ENCODE measurements at places on chromosomes 3 and 15.

- no peak for DNase-seq
Measured at GRCh38 chr3:111068574-111068973, 3.0 kb upstream of the NECTIN3 start.

DNA sequence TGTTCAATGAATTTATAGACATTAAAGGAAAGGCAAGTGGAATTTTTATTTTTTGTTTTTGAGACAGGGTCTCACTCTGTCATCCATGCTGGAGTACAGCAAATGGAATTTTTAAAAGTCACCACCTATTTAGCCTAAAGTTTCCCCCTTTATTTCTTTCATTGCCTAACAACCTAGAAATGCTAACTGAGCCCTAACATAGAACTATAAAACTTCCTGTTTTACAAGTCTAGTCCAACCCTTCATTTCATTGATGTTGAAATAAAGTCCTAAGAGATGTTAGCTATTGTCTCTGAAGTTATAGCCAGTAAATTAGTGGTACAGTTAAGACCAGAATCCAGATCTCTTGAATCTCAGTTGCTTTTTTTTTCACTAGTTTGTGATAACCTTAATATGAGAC is 39.0 kb downstream of the MAPK6 start:
- DNase-seq: no peak

GRCh38 chr3:133296981-133297380 is 102.9 kb upstream of the BFSP2 start:
- no peak for DNase-seq

- DNase-seq: no peak
Measured at GRCh38 chr3:129038121-129038855, 22.3 kb upstream of the GP9 start.

- DNase-seq: no peak
Measured at GRCh38 chr15:78418686-78419085, 19.3 kb upstream of the IREB2 start.

- no peak for DNase-seq
Measured at GRCh38 chr3:67017211-67017610, 19.1 kb downstream of the KBTBD8 start.

DNA sequence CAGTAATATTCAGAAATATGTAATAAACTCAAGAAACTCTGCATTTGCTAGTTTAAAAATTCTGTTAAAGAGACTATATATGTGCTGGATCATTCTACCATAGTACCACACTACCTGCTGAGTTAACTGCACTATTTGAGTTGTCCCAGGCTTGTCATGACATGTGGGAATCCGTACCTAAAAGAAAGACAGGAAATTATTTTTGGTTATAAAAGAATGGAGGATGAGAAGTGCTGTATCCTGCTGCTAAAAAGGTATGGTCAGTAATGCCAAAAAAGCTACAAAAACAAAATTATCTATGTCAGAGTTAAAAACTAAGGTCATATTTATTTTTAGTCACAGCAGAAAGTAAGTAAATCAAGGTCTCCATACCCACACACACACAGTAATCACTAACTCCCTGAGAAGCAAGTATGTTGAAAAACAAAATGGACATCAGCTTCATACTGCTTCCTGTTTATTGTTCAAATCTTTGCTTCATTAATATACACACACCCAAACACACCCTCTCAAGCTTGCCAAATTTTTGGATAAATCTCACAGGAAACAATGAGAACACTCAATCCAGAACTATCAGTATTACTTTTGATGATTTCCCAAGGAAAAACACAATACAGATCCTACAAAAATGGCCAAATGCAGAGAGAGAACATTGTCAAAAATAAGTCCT is 33.7 kb downstream of the DENND6A start:
- DNase-seq: no peak

DNA sequence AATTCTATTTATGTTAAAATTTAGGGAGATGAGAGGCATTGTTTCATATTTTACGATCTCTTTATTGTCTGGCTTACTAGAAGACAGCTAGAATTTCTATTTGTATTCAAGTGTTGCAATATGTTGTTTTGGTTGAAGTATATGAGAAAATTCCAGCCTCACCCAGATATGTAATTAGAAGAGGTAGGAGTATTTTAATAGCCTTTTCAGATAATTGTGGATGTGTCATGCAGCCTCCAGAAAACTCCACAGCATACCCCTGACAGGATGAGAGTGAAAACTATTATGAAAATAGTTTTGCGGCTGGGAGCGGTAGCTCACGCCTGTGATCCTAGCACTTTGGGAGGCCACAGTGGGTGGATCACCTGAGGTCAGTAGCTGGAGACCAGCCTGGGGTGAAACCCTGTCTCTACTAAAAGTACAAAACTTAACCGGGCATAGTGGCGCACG is 21.5 kb upstream of the USP3 start:
- no peak for DNase-seq

- DNase-seq: no peak
Measured at GRCh38 chr3:5126586-5126985, 4.5 kb downstream of the ARL8B start.

DNA sequence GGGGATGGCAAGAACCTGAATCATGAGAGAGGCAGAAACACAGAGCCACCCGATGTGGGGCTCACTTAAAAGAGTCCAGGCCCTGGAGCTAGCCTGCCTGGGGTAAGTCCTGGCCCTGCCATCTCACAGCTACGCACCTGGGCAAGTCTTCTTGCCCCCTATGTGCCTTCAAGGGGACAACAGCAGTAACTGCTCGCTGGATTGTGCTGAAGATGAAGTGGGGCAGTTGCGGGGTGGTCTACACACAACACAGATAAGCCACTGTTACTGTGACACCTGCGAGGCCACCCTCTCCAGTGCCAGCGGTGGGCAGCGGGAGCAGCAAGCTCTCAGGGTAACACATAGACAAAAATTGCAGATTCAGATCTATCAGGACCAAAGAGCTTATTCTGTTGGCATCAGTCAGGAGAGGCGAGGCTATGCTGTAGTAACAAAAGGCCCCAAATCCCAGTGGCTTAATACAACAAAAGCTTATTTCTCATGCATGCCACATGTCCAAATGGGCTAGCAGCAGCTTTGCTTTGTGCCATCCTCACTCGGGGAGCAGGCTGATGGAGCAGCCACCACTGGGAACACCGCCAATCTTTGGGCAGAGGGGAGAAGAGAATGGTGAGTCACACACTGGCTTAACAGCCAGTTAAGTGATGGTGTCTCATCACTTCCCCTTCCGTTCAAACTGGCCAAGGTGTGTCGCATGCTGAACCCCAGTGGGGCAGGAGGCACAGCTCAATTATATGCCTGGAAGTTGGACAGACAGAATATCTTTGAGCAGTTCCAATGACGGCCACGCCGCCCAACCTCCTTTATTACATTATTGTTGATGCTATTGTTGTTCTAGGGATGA is 78.3 kb downstream of the WNT7A start:
- no peak for DNase-seq

- no peak for DNase-seq
Measured at GRCh38 chr3:114714237-114714636, 420.4 kb downstream of the TIGIT start.

- DNase-seq: no peak
Measured at GRCh38 chr3:51539291-51539941, 897 bp downstream of the RAD54L2 start.

- DNase-seq: no peak
Measured at GRCh38 chr15:63699101-63699785, 102.1 kb downstream of the FBXL22 start.

GRCh38 chr3:40172560-40172959 is 136.9 kb upstream of the EIF1B start:
- DNase-seq: no peak

- DNase-seq: no peak
Measured at GRCh38 chr3:166435469-166436057, 598.3 kb upstream of the BCHE start.

DNA sequence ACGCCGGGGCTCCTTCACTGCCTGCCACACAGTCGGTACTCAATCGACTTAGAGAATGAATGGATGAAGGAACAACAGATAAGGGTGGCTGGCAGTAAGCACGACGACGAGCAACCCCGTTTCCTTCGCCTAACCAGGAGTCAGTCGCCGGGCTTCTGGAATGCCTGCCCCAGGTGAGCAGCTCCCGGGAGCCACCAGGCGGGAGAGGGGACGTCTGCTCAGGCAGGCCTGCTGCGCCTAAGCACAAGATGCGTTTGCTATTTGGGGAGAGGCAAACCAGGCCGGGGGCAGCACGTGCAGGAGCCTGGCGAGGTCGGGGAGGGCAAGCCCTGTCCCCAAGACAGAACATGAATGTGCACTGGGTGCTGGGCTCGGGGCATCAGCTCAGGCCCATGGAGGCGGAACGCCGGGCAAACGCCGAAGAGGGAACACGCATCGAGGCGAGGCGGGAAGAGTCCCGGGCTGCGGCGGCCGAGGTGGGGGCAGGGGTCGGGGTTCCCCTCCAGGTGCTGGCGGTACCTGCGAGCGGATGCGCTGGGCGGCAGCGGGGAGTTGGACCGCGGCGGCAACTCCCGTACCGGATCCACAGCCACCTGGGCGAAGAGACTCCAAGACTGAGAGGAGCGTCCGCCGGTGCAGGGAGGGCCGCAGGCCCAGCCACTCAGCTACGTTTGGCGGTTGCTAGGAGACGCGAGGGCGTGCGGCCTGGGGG is at the start of gene CFAP92:
TSS of gene CFAP92 (minus strand) at position 616 of the 712 bp plus-strand sequence. CDS start 772 bp downstream, outside the sequence.
- peak; percentile 87 for DNase-seq

GRCh38 chr3:10775259-10775658 is 40.8 kb upstream of the SLC6A11 start:
- DNase-seq: no peak

- DNase-seq: no peak
Measured at GRCh38 chr15:34025252-34025651, 13.8 kb downstream of the AVEN start.

DNA sequence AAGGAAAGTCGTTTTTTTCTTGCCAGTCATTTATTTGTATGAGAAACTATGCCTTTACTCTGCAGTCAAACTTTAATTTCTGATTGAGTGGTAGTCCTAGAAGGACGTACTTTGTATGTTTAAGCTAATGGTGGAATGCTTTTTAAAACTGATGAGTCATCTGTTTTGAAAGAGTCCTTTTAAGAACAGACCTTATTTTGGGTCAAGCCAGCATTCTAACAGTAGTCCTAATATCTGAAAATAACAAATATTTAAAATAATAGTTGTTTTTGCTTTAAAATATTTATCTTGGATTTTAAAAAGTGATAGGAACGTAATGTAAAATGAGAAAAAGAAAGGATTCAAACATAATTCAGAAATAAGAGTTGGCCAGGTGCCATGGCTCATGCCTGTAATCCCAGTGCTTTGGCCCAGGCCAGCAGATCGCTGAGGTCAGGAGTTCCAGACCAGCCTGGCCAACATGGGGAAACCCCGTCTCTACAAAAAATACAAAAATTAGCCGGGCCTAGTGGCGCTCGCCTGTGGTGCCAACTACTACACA is 1.3 kb upstream of the LRRC58 start:
- no peak for DNase-seq

GRCh38 chr3:106176734-106177133 is 307.9 kb upstream of the CBLB start:
- DNase-seq: peak; percentile 17

- DNase-seq: no peak
Measured at GRCh38 chr3:140546649-140547048, 131.2 kb upstream of the TRIM42 start.
